ENCODE measurements at places on chromosomes 12 and 14. TPM values are rescaled to one million over a fixed set of nuclear protein-coding genes. Genes with fewer than 3 reads are reported as not detected.

ZC2HC1C gene
- total RNA-seq = 4.5 TPM

MIP gene
- not detected for total RNA-seq

BCL11B gene
- 2.4 TPM for total RNA-seq

DNA sequence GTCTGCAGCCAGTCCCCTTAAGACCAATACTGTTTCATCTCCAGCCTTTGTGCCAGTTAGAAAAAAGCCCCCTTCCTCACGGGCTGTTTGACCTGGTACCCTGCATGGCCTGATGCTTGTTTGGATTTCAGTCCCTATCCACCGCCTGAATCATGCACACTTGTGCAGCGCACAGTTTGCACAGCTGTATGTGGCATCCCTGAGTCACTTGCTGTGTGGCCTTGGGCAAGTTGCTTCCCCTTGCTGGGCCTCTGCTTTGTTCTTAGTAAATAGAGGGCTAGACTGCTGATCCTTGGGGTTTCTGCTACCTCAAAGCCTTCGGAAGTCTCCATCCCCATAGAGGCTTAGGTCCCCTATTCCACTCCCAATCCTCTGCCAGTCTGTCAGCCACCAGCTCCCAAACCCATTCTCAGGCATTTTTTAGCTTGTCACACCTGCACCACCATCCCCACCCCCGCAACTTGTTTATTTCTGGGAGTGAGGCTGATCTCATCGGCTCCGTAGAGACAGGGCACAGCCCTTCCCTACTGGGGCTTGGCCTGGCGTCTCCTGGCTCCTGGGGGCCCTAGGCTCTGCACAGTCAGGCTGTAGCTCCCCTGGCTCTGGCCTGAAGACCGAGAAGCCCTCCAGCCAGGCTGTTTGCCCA, 8.8 kb downstream of the KRT80 start:
- no peaks in the 10 kb centered on the region for H3K36me3 ChIP-seq
- no peak overlapping the region for H3K27ac ChIP-seq
- H3K27me3 ChIP-seq = no peaks in the 10 kb centered on the region
- no peak for DNase-seq
- no peaks in the 10 kb centered on the region for H3K4me1 ChIP-seq
- no peak overlapping the region for H3K4me3 ChIP-seq

DNA sequence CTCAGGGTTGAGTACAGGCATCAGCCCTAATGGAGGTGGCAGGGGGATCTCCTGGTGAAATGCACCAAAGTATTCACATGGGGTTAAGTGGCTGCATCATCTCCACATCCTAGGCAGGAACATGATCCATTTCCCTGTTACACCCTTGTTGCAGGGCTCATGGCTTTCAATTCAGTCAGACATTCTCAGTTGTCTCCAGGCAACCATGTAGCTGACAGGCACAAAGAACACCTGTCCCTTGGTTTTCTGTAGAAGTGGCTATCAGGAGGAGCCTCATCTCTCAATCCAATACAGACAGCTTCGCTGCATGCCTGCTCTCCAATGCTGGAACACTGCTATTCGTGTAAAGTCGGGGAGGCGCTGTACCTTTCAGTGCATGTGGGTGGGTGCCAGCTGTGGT, 299.0 kb upstream of the FOXG1 start:
- no peaks in the 10 kb centered on the region for H3K4me1 ChIP-seq
- no peak for DNase-seq
- no peak overlapping the region for H3K27ac ChIP-seq
- H3K4me3 ChIP-seq = no peak overlapping the region
- no peaks in the 10 kb centered on the region for H3K36me3 ChIP-seq

- H3K4me1 ChIP-seq = no peaks in the 10 kb centered on the region
- H3K27me3 ChIP-seq = no peaks in the 10 kb centered on the region
- no peak for DNase-seq
- no peaks in the 10 kb centered on the region for H3K36me3 ChIP-seq
- H3K4me3 ChIP-seq = no peak overlapping the region
Measured at GRCh38 chr12:98818239-98818638, 173.1 kb downstream of the APAF1 start.

DNA sequence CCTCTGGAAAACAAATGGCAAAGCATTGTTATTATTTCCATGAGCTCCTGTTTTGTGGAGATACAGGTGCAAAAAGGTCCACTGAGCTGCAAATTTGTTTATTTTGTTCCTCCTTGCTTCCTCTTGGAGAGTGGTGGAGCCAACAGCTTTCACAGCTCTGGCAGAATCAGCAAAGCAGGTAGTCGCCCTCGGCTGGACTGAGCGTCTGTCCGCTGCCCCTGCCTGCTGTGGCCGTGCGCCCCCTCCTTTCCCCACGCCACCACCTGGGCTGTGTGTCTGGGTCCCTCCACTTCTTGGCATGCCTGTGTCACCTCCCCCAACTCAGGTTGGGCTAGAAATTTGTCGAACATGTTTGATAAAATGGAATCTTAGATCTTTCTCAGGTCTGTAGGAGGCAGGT, 188.2 kb downstream of the TSPAN9 start:
- no peaks in the 10 kb centered on the region for H3K27me3 ChIP-seq
- H3K27ac ChIP-seq = no peak overlapping the region
- DNase-seq = no peak
- H3K4me1 ChIP-seq = peaks cover 6% of the 10 kb centered on the region
- no peaks in the 10 kb centered on the region for H3K36me3 ChIP-seq
- H3K4me3 ChIP-seq = no peak overlapping the region

DNA sequence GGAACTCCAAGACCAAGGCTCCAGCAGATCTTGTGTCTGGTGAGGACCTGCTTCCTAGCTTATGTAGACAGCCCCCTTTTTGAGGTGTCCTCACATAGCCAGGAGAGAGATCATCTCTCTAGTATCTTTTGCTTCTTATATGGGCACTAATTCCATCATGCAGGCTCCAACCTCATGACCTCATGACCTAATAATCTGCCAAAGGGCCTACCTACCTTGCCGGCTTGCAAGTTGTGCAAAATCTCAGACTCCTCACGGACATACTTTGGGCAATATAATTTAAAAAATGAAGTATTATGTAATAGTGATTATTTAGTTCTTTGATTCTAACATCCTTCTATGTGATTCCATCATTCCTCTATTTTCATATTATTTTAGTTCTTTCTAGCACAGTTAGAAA, 333.1 kb upstream of the DIO2 start:
- no peak overlapping the region for H3K27ac ChIP-seq
- H3K4me1 ChIP-seq = no peaks in the 10 kb centered on the region
- no peaks in the 10 kb centered on the region for H3K27me3 ChIP-seq
- DNase-seq = no peak

DNA sequence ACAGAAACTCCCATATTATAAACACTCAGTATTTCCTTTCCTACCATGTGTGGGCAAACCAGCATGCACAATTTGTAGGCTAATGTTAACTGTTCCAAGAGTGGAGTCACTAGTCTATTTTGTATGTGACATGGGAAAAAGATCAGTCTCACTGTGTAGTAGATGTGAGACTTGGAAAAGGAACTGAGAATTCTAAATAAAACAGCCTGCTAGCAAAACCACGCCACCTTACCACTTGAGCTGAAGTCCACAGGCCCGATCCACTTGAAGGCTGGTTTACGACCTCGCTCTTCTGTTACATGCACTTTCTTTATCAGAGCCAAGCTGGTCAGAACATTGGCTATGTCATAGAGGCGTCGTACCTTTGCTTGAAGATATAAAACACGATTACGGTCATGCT, 22.5 kb downstream of the E2F7 start:
- no peak for DNase-seq
- H3K27ac ChIP-seq = no peak overlapping the region
- no peaks in the 10 kb centered on the region for H3K4me1 ChIP-seq
- no peaks in the 10 kb centered on the region for H3K36me3 ChIP-seq
- no peak overlapping the region for H3K4me3 ChIP-seq
- no peaks in the 10 kb centered on the region for H3K27me3 ChIP-seq

DNA sequence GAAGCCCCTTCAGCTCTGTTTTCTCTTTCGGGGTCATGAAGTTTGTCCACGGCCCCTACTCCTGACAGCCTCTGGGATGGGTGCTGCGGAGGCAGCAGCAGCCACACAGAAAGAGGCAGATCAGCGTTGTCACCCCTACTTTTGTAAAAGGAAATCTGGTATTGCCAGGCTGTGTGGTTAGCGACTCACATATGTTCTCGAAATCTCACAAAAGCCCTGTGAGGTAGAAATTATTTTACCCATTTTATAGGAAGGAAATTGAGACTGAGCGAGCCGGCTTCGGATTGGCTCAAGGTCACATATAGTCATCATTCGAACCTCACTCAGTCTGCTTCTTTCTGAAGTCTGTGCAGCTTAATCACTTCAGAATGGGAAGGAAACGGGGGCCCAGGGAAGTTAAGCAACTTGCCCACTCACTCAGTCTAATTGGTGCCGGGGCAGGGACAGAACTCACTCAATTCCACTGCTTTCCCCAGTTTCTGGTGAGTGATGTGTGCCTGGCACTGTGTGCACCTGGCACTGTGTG, 1.1 kb upstream of the CKAP4 start:
- peak overlapping the region; percentile 88 for H3K4me3 ChIP-seq
- peak overlapping the region; percentile 97 for H3K27ac ChIP-seq
- no peaks in the 10 kb centered on the region for H3K27me3 ChIP-seq
- no peak for DNase-seq

DNA sequence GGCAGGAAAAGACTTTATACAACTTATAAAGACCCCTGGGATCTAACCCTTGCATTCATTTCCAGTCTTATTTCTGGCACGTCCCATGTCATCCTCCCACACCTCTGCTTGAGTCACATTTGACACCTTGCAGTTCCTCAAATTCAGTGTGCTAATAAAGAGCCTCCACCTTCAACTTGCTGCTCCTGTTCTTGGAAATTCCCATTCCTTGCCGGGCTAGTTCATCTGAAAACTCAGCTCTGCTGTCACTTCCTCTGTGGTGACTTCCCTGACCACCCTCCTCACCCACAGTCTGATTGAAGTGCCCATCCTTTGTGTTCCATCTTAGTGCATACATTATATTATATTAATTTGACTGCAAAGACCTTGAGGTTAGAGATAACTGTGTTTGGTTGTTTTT, 37.4 kb upstream of the PSMA6 start:
- no peaks in the 10 kb centered on the region for H3K27me3 ChIP-seq
- peaks cover 4% of the 10 kb centered on the region for H3K4me1 ChIP-seq
